ENCODE measurements at places on chromosomes 7 and 10. TPM values are rescaled to one million over a fixed set of nuclear protein-coding genes. Genes with fewer than 3 reads are reported as not detected.

The TMEM236 gene
- polyA plus RNA-seq, result 0.49 TPM

DNA sequence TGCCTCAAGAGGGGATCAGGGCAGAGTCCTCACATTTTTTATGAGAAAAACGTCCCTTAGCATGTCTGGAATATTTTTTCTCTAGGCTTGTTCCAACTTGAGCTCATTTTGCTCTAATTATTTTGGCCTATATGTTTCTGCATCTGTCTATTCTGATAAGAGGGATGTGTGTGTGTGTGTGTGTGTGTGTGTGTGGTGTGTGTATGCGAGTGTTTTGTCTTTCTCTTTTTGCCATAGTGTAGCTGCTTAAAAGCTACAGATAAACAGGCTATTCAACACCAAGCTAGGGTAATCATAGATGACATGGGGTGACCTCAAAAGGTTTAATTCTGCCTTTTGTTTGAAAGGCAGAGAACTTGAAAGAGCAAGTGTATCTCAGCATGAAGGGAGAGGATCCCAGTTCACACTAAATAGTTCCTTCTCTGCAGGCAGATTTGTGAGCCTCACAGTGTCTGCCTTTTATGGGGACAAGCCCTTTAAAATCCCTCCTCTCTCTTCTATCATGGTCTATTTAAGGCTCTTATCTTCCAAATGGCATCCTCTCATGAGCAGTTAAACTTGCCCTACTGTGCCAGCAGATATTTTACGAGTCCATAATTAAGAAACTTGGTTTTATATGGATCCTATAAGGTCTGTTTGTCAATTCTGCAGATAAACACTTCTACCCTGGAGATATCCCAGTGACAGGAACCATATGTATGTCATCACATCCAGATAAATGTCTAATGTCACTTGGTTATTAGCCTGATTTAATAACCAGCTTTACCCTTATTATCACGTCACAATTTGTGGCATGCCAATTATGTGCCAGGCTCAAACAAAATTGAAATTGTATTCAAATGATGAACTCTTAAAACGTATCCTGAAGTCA is 202.9 kb upstream of the MTPN start:
- no peak for DNase-seq

DNA sequence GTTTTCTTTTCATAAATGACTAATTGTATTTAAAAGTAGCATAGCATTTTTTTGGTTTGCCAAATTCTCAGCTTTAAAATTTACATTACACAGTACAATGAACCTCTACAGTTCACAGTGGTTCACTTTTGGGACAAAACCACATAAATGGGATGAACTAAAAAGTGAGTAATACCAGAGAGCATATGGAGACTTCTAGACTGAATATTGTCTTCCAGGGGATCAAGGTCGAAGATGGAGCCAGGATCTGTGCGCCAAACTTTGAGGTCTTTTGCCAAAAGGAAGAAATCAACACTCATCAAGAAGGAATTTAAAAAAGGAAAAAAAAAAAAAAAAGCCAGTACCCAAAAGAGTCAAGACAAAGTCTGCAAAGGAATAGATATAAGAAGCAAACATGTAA is 87.5 kb downstream of the NEBL start:
- DNase-seq, result no peak

GRCh38 chr7:133613250-133613790 is 360.4 kb downstream of the EXOC4 start:
- no peak for DNase-seq

The CALML3 gene
- polyA plus RNA-seq, result 0.45 TPM

DNA sequence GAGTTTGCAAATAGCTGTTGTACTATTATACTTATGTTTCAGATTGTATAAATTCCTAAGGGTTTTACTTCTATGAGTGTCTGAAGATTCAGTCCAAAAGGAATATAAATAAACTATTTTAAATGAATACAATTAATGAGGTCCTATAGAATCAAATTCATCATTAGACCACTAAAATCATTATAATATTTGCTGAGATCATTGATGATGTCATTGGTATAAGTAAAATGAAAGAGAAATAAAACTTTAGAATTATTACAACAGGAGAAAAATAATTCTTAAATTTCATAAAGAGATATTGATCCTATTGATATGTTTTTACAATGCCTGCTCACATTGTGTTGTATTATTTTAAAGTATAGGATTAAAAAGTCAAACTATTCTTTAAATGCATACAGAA is 544.0 kb upstream of the ZWINT start:
- no peak for DNase-seq

- no peak for DNase-seq
Observed at GRCh38 chr10:15370212-15370855, 755 bp downstream of the FAM171A1 start.

GRCh38 chr7:2010551-2011265 is 222.0 kb downstream of the MAD1L1 start:
- DNase-seq, result no peak

DNA sequence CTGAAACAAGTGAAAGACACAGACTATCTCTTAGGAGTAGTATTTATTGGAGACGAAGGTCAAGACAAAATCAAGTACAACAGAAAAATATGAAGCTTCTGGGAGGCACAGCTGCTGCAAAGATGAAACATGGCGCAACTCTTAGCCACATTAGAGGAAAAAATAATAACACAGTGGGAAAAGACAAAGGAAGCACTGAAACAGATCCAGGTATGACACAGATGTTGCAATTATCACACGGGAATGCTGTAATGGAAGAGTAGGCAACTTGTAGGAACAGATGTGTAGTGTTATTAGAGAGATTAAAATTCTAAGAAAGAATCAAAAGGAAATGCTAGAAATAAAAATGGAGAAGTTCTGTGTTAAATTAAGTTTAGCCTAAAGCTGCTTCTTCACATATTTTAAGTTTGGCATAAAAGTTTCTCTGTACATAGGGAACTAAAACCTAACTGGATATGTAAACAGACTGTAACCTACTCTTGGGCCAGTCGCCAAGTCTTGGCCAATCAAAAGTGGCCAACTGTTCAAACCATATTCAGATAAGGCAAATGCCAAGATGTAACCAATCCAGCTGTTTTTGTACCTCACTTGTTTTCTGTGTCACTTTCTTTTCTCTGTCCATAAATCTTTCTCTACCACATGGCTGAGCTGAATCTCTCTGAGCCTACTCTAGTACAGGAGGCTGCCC is 1132.0 kb upstream of the LRRTM3 start:
- no peak for DNase-seq

DNA sequence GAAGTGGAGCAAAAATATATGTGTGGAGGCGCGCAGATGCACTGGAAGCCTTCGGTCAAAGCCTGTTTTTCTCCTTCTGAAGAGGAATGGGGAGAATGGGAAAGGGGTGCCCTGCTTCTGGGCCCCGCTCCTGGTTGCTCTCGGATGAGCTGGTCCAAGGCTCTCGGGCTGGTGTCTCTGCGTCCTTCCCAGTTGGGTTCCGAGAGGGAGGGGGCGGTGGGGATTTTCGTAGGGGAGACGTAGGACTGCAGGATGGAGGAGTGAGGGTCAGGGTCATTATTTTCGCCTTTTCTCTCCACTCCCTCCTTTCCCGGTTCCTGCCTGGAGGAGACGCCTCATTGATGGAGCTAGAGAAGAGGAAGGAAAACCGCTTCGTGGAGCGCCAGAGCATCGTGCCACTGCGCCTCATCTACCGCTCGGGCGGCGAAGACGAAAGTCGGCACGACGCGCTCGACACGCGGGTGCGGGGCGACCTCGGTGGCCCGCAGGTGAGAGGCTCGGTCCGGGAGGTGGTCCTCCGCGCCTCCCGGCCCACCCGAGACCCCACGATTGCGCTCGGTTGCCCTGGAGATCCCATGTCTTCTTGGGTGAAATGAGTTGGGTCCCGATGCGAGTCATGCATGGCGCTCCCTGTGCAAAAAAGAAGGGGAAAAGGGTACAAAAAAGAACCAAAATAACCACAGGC is 790 bp downstream of the ADAM22 start:
- peak; percentile 29 for DNase-seq

GRCh38 chr7:21828841-21829240 is 116.9 kb downstream of the CDCA7L start:
- no peak for DNase-seq

DNA sequence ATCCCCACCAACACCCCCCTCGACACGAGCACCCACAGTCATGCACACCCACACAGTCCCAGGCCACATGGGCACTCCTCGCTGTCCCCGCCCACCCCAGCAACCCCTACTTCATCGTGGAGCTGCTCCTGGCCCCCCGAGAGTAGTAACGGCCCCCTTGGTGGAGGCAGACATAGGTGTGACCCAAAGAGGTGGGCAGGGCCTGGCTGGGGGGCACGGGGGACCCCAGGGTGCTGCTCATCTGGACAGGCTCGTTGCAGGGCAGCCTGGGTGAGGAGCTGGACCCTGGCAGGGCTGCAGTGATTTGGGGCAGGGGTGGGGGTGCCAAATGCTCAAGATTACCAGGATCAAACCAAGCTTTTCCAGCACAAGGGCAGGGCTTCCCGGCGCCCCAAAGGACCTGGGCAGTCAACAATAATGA is 42.4 kb upstream of the ZMIZ1 start:
- DNase-seq, result no peak

The TAF6 gene
- 39.0 TPM for polyA plus RNA-seq

GRCh38 chr10:36393801-36394200 is 731.6 kb upstream of the ANKRD30A start:
- no peak for DNase-seq

The SPDYE9 gene
- 1.9 TPM for polyA plus RNA-seq

GRCh38 chr10:62171791-62172190 is 96.9 kb downstream of the RTKN2 start:
- DNase-seq, result no peak

DNA sequence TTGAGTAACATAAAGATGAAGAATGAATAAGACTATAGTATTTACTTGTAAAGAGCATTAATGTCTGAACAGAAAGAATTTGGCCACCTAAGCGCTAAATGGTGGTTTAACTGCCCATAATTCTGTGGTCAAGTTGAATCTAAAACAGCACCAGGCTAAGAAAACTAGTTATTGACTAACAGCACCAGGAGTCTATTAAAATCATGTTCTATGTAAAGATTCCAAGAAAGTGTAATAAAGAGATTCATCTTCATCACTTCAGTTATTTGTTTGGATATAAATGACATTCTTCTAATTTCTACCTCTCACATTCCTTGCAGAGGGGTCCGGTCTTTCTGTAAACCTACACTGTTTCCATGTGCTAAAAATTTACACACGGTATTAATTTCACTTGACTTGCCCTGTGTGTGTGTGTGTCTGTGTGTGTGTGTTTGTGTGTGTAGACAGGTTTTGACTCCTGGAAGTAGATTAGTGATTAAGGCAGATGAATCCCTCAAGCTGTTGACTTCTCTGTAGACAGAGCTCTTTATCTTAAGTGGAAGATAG is 84.4 kb downstream of the KLF6 start:
- no peak for DNase-seq

GRCh38 chr10:114431414-114432135 is 27.3 kb upstream of the AFAP1L2 start:
- DNase-seq, result no peak

DNA sequence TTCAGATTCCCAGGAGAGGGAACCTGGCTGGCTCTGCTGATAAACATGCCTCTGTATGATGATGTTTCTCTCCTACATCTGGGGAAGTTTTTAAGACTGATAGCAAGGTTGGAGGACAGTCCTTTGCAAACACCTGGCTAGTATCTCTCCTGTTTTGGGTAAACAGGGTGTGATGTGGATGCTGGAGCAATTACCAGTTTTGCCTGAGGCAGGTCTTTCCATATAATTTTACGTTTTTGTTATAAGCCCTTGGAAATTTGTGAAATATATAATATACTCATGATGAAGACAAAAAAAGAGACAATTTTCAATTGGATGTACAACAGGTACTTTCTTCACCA is 138.6 kb downstream of the ADAM22 start:
- no peak for DNase-seq

The CUL1 gene
- polyA plus RNA-seq, result 52.5 TPM

All from hindlimb muscle (tissue), 1 donor.